T-helper 2 cell (primary cell): ENCODE measurements at places on chromosomes 12 and 14.

DNA sequence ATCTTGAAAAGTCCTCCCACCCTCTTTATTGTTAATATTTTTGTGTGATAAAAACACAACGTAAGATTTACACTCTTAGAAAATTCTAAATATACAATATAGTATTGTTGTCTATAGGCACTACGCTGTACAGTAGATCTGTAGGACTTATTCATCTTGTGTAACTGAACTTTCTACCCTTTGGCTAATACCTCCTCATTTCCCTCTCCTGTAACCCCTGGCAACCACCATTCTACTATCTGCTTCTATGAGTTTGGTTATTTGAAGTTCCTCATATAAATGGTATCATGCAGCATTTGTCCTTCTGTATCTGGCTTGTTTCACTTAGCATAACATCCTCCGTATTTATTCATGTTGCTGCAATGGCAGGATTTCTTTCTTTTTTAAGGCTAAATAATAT lies 5.2 kb upstream of the CLEC9A start:
- DNase-seq, result no peak

GRCh38 chr14:66496188-66496807 lies 10.1 kb downstream of the CCDC196 start:
- DNase-seq, result no peak

GRCh38 chr14:63394841-63395240 lies 76.1 kb upstream of the GPHB5 start:
- no peak for DNase-seq

DNA sequence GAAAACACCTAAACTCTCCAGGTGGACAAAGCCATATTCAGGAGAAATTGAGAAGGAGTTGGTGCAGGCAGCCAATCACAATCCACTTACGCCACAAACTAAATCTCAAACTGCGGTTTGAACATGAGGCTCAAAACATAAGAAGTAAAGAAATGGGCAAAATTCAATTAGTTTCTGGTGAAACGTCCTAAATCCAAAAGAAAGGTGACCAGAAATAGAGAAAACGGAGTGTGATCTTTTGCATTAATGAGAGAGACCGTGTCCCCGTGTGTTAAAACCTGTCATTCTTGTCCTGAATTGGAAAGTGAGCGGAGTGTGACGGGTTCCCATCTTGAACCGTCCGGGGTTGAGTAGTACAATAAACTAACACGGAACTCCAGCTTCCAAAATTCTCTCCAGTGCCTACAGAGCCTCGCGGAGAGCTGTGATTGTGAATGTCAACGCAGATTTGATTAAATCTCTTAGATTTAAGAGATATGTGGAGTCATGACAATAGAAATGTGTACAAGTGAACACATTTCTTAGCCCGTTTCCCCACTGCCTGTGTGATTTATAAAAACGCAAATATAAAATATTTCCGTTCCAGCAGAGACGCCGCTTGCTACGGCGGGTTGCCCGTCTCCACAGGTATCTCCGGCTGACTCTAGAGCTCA lies 595 bp upstream of the METAP2 start:
- DNase-seq, result no peak

DNA sequence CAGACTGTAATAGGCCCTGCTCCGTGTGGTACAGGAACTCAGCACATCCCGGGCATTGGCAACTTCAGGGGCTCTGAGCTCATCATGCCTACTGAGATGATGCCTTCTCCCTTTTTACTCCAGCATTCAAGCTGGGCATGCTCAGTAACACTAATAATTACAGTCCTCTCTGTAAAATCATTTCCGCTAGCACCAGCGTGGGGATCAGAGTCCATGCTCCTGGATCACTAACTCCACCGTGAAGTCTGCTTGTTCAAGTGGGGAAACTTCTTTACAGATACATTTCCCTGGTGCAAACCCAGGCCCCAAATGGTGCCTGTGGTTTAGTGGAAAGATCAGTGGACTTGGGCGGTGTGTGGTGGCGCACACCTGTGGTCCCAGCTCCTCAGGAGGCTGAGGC lies 16.7 kb downstream of the CLSTN3 start:
- DNase-seq, result no peak

DNA sequence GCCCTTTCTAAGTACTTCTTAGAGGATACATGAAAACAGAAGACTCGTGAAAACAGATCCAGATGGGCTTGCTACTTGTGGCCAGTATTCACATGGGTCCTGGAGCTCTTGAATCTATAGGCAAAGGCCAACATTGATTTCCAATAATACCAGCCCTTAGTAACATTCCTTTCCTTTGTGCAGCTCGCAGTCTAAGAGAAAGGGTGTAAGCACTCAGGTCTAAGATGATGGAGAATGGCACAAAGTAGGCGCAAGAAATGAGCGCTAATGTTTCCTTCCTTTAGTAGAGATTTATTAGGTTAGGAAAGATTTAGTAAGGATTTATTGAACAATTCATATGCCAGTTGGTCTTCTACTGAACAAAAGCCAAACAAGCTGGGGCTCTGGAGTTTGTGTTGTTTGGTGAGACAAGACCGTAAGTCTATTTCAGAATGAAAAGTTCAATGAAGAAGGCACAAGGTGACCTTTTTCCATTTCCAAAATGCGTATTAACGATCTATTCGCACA lies 525 bp downstream of the RNU6-8 start:
- no peak for DNase-seq

DNA sequence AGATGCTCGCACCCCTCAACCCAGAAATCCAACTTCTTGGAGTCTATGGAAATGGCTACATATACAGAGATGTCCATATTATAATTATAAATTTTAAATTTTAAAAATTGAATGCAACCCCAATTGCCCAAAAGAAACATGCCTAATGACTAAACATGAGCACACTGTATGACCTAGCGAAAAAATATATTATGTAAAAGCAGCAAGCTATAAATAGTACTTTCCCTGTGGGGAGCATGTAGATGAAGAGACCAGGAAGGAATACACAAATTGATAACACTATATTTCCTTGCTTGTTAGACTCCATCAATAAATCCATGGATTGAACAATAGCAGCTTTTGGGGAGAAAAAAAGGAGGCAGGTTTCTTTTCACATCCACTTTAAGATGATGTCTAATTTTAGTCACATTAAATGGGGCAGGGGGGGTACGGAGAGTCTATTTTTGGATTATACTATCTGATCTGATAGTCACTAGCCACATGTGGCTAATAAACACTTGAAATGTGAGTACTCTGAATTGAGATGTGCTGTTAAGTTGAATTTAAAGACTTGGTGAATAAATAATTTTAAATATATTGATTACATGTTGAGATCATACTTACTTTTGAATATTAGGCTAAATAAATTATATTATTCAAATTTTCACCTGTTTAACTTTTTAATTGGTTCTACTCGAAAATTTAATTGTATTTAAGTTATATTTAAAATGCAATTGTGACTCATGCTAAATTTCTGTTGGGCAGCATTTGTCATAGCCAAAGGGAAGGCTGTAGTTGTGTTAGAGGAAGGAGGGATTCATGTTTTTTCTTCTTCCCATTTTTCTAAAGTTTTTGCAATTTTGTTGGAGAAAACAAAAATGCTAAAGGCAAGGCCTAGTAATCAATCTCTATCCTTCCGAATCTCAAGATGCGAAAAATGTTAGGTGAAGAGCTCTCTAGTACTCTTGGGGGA lies 17.5 kb downstream of the MAX start:
- DNase-seq, result no peak

- no peak for DNase-seq
Measured at GRCh38 chr14:23939607-23940326, 13.8 kb upstream of the DHRS4 start.

DNA sequence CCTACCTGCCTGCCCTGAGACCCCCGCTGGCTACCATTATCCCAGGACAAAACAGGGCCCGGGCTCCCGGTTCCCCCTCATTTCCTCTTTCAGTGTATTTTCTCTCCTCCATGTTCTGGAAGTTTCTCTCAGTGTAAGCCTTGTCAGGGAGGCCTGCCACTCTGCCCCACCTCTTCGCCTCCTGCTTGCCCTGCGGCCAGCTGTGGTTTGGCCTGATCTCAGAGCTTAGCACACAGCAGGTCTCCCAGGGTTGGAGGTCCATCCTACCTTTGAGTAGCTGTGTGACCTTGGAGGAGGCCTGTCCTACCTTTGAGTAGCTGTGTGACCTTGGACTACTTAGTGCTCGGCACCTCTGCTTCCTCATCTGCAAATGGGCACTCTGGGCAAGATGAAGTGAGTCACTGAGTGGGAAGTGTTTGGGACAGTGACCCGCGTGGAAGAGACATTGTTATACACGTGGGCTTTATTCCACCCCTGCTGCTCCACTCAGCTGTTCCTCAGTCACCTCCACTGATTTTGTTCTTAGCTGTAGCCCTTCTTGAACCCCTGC lies 212.7 kb downstream of the ZFP36L1 start:
- no peak for DNase-seq

- no peak for DNase-seq
Measured at GRCh38 chr12:13252616-13253015, 56.1 kb downstream of the EMP1 start.

- DNase-seq, result no peak
Measured at GRCh38 chr12:5232291-5232690, 188.6 kb downstream of the KCNA5 start.

DNA sequence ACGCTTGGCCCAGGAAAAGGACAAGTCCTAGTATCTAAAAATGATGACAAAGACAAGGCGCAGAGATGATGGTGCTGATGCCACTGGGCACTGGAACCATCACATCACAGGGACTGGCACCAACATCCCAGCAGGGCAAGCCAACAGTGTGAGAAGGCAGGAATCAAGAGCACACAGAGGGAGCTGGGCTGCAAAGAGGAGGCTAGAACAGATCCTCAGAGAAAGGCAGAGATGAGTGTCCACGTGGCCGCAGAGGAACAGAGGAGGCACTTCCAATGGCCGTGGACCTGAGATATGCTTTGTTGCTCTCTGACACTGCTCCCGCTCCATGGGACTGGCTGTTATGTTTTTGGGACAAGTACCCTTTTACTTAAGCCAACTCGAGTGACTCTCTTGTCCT lies 17.9 kb downstream of the FOXN3 start:
- no peak for DNase-seq

DNA sequence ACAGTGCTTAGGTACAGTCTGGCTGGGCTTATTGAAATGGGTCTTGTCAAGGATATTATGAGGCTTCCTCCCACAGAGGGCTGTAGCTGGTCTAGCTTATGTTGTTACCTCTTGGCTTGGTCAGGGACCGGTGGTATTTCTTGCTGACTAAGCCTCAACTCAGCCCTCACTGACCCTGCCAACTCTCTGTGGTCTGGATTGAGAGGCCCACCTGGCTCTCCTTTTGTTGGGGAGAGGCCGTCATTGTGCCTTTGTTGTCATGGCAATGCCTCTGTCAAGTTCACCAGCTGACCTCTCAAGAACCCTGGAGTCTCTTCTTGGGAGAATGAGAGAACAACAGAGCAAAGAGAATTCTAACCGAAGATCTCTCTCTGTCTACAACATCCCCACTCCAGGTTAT lies 245.6 kb upstream of the NPAS3 start:
- DNase-seq, result no peak

GRCh38 chr12:69396041-69396440 lies 36.5 kb downstream of the YEATS4 start:
- no peak for DNase-seq

DNA sequence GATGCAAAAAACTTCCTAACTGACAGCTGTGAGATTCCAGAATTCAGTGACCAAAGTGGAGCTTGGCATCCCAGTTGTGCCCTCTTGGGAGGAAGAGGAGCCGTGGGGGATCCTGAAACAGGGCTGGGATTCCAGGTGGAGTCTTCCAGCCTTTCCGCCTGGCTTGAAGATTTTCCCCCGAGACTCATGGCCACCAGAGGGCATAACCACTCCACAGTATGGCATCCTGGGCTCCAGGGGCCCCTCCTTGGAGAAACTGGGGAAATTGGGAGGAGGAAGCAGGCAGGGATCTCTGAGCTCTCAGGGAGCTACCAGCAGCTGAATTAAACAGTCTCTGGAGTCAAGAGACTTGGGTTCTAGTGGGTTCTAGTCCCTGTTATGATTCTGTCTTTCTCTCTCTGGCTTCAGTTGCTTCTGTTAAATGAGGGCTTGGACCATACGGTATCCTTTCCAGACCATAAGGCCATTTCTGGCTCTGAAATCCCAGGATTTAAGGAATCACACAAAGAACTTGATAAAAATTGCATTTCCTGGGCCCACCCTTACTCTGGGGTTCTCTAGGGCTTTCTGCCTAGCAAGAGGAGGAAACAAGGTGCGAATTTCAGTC lies 2.6 kb upstream of the TAMALIN start:
- no peak for DNase-seq

GRCh38 chr14:36319899-36320199 lies 588 bp downstream of the MBIP start:
- DNase-seq, result no peak

GRCh38 chr14:31960039-31960438 lies 117.1 kb upstream of the ARHGAP5 start:
- DNase-seq, result no peak

GRCh38 chr14:23430016-23430722 lies 5.3 kb downstream of the MYH7 start:
- DNase-seq, result no peak

- no peak for DNase-seq
Measured at GRCh38 chr12:5498806-5499205, 66.9 kb downstream of the NTF3 start.

DNA sequence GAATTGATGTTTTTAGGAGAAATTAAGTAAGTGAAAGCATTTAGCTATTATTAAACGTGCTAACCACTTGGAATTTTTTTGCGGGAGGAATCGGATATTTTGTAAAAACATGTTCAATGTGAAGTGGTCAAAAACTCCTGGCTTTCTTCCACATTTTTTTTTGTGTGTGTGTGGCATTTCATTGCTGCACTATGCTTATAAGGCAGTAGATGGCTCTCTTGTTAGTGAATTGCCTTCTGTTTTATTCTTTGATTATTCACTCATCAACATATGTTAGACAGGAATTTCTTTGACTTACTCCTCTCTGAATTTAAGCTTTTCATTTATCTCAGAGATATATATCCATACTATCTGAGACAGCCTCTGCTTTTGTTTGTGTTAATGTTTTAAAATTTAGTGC lies 71.3 kb downstream of the DERA start:
- DNase-seq, result no peak

DNA sequence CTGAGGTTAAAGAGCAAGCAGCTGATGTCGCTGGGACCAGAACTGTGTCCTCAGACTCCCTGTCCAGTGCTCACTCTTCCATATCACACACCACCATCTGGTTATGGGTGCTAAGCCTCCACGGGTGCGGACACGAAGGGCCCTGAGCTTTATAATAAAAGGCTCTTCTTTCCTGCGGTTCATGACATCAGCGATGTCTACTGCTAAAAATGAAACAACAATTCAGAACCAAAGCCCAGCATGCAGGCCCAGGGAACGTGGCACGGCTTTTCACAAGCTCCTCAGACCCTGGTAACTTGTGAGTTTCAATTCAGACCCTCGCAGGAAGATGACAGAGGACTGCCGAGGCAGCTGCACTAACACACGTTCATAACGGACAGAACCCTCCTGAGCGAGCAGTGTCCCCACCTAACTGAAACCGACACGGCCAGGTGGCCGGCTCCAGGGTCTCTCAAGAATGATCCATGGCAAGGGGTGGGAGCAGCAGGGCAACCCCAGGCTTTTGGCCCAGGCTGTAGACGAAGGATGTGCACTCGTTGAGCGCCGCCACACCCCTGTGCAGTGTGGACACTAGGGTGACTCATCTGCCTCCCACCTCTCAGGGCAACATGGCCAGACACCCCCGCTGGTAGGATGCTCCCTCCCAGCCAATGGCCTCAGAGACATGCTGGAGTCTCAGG lies 180.3 kb downstream of the CALM1 start:
- DNase-seq, result no peak

GRCh38 chr12:32379667-32380066 lies 19.7 kb upstream of the FGD4 start:
- DNase-seq, result no peak
